Bronchial epithelial cell (primary cell): ENCODE measurements at places on chromosomes 5 and 9. TPM values are rescaled to one million over a fixed set of nuclear protein-coding genes. Genes with fewer than 3 reads are reported as not detected.
A peak's percentile ranks its signal among the peaks of the same experiment; 100 is the strongest.

Gene DMRT3
- not detected in 2 replicates for total RNA-seq

Gene C5orf46
- total RNA-seq, result not detected in 2 replicates

- peak; percentile 43 for DNase-seq
Measured at GRCh38 chr9:14415947-14416346, 102.0 kb upstream of the NFIB start.

DNA sequence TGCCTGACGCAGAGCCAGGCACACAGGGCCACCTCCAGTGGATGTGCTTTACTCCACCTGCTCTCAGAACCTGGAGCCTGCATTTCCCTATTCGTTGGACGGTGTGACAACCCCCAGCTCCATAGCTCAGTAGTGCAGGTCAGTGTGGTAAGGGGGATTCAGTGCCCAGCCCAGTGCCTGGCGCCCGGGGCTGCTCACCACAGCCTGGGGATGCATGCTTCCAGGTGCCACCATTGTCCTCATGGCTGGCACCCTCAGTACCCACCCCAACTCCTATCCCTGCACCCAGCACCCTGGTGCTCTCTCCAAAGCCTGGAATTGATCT, 32.8 kb upstream of the ADAMTS2 start:
- DNase-seq, result no peak

- no peak for DNase-seq
Measured at GRCh38 chr5:56327809-56328208, 94.7 kb upstream of the ANKRD55 start.
